ENCODE measurements at places on chromosomes 13 and 19.

DNA sequence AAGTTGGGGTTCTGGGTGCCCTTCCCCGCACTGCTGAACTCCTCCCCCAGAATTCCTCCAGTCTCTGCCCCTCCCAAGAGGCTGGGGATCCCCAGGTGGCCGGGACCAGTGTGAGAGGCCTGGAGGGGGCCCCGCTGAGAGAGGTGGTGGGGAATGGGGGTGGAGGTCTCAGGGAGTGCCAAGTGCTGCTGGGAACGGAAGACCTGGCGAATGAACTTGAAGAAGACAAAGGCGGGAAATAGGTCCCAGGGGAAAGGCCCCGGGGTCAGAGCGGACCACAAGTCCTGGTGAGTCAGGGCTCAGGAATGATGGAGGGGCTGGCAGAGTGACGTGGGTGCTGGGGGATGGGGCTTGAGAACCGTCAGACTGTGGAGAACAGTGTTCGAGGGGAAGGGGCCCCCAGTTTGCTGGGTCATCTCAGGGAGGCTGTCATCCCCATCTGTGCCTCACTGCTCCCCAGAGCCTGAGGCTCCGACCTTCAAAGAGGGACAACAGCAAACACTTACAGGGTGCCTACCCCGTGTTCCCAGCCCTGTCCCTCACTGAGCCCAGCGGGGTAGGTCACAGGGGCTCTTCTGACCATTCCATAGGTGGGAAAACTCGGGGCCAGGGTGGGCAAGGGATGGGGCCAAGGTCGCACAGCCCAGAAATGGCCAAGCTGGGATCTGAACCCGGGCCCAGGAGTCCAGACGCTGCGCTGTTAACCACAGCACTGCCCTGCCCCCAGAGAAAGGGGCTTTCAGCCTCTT is 16.0 kb upstream of the SEMA6B start:
- peak; percentile 89 for DNase-seq

DNA sequence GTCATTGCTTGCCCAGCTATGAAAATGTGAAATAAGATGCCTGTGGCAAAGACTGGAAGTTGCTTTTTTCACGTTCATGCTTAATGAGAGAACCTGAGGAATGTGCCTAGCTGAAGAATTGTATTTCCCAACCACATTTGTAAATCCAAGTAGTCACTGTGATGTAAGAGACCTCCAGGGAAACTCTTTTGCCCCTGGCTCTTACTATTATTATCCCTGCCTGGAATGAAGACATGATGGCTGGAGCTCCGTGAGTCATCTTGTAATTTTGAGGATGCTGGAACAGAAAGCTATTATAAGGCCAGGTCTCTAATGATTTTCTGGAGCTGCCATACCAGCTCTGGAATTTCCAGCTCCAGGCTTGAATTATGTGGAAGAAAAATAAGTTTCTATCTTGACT is 894.3 kb downstream of the DIAPH3 start:
- no peak for DNase-seq

DNA sequence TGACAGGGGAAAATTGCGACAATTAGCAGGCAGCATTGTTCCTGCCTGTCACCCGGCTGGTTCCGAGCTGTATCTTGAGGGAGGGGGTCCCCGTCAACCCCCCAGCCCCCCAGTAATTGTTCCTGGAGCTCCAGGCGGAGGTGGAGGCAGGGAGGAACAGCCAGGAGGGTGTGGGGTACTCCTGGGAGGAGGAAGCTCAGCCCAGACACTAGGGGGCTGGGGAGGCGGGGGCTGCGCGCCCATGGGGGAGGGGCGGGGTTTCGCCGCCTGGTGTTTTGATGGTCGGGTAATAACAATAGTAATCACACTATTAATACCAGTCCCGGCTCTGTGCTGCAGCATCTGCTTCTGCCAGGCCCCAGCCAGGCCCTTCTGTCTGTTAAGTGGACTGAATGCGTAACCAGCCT is 8.6 kb downstream of the NPAS1 start:
- no peak for DNase-seq

GRCh38 chr13:40206241-40207000 is 460.0 kb downstream of the FOXO1 start:
- peak; percentile 10 for DNase-seq

DNA sequence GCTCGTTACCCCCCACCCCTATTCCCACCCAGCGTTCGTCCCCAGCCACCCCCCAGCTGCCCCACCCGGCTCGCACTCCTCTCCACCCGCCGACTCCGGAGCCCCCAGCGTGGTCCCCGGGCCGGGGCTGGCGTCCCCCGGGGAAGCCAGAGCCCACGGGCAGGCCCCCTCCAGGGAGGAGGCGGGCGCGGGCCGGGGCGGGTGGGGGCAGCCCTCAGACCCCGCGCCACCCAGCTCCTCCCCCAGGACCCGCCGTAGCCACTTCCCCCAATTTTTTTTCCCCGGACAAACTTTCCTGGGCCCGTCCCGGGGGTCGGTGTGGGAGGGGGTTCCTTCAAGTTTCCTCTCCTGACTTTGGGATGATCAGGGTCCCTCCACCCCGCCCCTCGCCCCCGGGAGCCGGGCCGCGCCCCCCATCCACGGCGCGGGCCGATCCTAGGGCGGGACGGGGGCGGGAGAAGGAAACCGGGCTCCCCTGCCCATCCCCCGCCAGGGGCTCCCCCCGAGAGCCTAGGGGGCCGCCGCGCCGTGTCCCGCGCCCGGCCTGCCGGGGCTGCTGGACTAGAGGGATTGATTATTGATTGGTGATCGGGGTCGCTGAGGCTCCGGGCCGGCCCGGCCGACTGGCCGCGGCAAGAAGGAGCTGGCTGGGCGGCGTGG is 927 bp upstream of the TSHZ3 start:
- peak; percentile 76 for DNase-seq

DNA sequence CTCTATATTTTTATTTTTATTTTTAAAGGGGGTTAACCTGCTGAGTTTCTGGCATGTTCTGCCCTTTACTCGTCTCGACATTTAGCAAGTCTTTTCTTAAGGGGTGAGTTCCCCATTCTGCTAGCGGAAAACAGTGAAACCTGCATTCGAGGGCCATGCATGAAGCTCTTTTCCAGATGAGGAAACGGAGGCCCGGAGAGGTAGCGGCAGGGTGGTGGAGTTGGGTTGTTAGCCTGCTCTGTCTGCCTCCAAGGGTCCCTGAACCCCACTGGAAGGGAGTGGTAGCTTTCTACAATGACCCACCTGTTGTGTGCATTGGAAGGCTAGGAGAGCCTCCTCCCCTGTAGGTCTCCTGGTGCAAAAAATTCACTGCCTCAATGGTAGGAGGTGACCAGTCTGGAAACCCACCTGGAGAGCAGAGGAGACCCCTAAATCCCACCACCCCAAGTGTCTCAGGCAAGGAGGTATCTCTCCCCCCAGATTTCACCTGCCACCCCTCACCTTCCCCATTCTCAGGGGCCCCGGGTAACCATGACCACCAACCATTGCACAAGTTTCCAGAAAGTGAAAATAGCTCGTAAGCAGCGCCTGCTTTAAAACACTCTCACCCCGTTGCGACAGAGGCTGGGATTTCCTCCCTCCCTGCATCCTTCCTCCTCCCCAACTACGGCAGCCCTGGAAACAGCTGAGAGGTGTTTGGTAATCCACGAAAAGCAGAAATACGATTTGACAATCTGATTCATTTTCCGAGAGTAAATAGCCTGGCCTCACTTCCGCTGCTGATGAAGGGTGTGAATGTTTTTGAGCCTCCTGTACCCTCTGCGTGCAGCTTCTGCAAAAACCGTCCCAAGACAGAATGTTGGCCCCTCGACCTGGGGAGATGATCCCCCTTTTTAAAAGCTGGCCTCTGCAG is 3.5 kb downstream of the KLF2 start:
- DNase-seq: peak; percentile 92

DNA sequence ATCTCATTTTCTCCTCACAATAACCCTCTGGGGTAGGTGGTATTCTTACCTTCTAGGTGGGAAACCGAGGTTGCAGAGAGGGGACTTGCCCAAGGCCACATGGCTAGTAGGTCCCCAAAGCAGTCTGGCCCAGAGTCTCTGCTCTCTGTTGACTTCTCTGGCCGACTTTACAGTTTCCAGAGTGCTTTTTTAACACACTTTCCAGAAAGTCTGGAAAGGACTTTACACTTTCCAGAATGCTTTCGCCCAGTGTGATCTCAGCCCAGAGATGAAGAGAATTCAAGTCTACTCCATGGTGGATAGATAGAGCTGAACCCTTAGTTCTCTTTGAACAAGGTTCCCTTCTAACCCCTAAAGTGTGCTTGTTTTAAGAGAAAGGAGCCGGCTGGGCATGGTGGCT is 12.2 kb downstream of the ARHGAP35 start:
- DNase-seq: no peak

DNA sequence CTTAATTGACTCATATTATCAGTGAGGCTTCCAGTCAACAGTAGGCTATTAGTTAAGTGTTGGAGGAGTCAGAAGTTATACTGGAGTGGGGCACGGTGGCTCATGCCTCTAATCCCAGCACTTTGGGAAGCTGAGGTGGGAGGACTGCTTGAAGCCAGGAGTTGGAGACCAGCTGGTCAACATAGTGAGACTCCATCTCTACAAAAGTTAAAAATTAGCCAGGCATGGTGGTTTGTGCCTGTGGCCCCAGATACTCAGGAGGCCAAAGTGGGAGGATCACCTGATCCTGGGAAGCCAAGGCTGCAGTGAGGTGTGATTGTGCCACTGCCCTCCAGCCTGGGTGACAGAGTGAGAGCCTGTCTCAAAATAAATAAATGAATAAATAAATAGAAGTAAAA is 53.2 kb downstream of the COMP start:
- DNase-seq: no peak
